A673 (cell line): ENCODE measurements at places on chromosomes 2 and 18.

- no peak overlapping the region for H3K4me3 ChIP-seq
- H3K4me1 ChIP-seq, result no peaks in the 10 kb centered on the region
- peaks cover 21% of the 10 kb centered on the region for H3K36me3 ChIP-seq
- H3K27ac ChIP-seq, result no peak overlapping the region
- no peak for DNase-seq
Measured at GRCh38 chr2:203451011-203451410, 84.1 kb downstream of the RAPH1 start.

- no peaks in the 10 kb centered on the region for H3K27me3 ChIP-seq
- DNase-seq, result no peak
- no peaks in the 10 kb centered on the region for H3K4me1 ChIP-seq
- peaks cover 13% of the 10 kb centered on the region for H3K36me3 ChIP-seq
Measured at GRCh38 chr18:54184836-54185235, 39.6 kb downstream of the MBD2 start.

DNA sequence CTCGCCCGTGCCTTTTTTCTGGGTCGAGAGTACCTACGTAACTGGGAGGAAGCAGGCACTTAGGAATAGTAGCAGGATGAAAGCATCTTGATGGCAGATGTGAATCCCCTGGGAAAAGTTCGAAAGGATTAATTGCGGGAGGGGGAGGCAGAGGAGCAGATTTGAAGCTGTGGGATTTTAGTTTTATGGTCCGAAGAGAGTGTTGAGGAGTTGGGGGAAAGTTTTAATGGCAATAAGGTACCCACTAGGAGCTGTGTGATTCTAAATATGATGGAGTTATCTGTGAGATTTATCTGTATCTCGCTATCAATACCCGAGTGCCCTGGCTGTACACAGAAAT is 1.1 kb downstream of the AGFG1 start:
- DNase-seq, result peak; percentile 64
- H3K4me3 ChIP-seq, result peak overlapping the region; percentile 93

DNA sequence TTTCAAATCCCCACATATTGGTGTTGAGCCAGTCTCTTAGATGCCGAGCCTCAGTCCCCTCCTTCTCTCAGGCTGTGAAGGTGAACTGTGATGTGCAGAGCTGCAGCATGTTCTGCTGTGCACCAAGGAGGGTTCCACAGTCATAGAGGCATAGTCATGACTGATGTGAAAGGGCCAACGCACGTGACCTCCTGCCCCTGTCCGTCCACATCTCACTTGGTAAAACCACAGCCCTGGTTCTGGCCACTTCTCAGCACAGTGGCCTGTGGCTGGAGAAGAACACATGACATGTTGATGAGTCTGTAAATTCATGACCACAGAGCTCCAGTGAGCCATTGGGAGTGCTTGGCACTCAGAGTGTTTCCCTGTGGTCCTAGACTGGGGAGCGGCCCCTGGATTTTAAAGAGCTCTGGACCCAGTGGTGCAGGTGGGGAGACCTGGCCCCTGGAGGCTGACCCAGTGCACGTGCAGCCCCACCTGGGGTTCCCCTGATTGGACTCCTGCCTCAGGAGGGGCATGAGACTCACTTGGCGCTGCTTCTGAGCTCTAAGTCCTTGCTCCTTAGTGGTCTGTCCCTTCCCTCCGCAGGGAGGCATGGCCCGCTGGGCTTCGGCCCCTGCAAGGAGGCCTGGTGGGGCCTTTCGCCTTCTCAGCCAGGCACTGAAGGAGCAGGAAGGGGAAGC is 25.3 kb downstream of the INPP4A start:
- no peak for DNase-seq
- H3K27me3 ChIP-seq, result no peaks in the 10 kb centered on the region
- no peaks in the 10 kb centered on the region for H3K36me3 ChIP-seq
- no peak overlapping the region for H3K4me3 ChIP-seq
- H3K4me1 ChIP-seq, result peaks cover 28% of the 10 kb centered on the region

GRCh38 chr2:31967790-31968189 is 43.0 kb downstream of the MEMO1 start:
- H3K27me3 ChIP-seq, result no peaks in the 10 kb centered on the region
- H3K4me3 ChIP-seq, result no peak overlapping the region
- no peaks in the 10 kb centered on the region for H3K4me1 ChIP-seq
- H3K36me3 ChIP-seq, result no peaks in the 10 kb centered on the region
- H3K27ac ChIP-seq, result no peak overlapping the region
- DNase-seq, result no peak

GRCh38 chr2:118668431-118669424 is 178.7 kb downstream of the EN1 start:
- H3K36me3 ChIP-seq, result no peaks in the 10 kb centered on the region
- H3K27me3 ChIP-seq, result no peaks in the 10 kb centered on the region
- no peak overlapping the region for H3K4me3 ChIP-seq
- no peak overlapping the region for H3K27ac ChIP-seq
- DNase-seq, result no peak

DNA sequence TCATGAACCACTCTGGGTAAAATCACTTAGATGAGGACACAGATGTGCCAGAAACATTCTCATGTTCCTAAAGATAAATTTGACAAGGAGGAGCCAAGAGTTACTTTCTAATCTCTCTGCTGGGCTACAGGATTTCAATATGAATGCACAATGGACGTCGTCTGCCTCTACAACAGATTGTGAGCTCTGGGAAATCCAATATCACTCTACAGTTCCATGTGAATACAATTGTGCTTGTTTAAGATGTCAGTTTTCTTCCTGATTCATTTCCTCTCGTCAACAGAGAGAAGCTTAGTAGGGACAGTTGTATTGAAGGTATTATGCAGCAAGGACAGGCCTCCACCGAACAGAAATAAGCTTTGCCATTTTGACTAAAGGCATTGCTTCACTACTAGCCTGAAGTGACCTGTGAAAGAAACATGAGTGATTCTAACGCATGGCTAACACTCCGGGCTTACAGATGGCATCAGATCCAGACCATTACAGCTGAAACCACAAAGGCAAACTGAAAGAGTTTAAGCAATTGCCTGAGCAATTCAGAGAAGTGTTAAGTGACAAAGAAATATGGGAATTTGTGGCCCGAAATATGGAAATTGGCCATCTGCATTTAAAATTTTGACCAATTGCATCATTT is 1591.5 kb downstream of the LRP1B start:
- no peak for DNase-seq
- no peaks in the 10 kb centered on the region for H3K4me1 ChIP-seq
- H3K27me3 ChIP-seq, result no peaks in the 10 kb centered on the region
- H3K27ac ChIP-seq, result no peak overlapping the region
- H3K36me3 ChIP-seq, result no peaks in the 10 kb centered on the region

GRCh38 chr2:85134896-85135659 is 1.9 kb downstream of the TCF7L1 start:
- H3K4me3 ChIP-seq, result peak overlapping the region; percentile 71
- no peaks in the 10 kb centered on the region for H3K27me3 ChIP-seq
- DNase-seq, result no peak
- H3K27ac ChIP-seq, result no peak overlapping the region

DNA sequence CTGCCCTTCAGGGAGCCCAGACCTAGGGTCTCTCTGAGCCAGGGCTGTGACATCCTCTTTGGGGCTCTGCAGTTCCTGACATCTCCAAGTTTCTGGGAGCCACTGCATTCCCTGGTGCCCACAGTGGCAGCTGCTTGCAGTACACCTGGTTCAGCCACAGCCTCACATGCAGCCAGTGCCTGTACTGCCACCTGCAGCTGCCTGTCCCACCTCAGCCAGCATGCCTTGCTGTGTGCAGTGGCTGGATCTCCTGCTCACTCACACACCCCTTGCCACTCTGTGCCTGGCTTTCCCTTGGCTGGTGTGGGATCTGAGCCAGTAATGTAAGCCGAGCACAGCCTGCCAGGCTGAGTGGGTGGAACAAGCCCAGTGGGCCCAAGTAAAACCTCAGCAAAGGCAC is 1288.7 kb downstream of the CNTNAP5 start:
- no peaks in the 10 kb centered on the region for H3K36me3 ChIP-seq
- no peak for DNase-seq
- H3K27ac ChIP-seq, result no peak overlapping the region
- H3K4me3 ChIP-seq, result no peak overlapping the region
- H3K27me3 ChIP-seq, result no peaks in the 10 kb centered on the region
- H3K4me1 ChIP-seq, result no peaks in the 10 kb centered on the region

GRCh38 chr2:236604575-236605344 is 35.1 kb downstream of the ACKR3 start:
- H3K27me3 ChIP-seq, result peaks cover 42% of the 10 kb centered on the region
- H3K4me3 ChIP-seq, result no peak overlapping the region
- H3K27ac ChIP-seq, result no peak overlapping the region
- no peak for DNase-seq
- H3K4me1 ChIP-seq, result no peaks in the 10 kb centered on the region
- no peaks in the 10 kb centered on the region for H3K36me3 ChIP-seq

DNA sequence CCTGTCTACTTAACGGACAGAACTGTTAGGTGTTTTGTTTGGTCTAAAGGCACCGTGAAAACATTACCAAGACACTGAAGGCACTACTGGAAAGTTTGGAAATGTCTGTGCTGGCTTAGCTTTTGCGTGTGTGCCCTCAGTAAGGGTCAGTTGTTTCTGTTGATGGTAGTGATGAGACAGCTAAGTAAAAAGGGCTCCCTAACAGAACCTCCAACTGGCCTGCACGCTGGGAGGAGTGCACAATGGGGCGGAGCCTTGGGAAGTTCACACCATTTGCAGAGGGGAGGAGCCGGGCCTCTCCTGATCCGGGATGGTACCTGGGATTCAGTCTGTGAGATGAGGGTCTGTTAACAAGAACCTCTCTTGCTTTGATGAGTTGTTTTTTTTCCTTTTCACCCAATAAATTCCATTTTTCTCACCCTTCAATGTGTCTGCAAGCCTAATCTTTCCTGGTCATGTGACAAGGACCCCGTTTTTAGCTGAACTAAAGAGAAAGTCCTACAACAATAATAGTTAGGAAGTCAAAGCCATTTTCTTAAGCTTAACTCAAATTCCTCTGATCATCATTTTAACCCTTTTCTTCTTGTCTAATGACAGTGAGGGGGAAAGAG is 368.7 kb downstream of the PARD3B start:
- H3K36me3 ChIP-seq, result no peaks in the 10 kb centered on the region
- H3K4me3 ChIP-seq, result no peak overlapping the region
- no peak for DNase-seq
- no peaks in the 10 kb centered on the region for H3K4me1 ChIP-seq
- no peak overlapping the region for H3K27ac ChIP-seq

GRCh38 chr2:141506135-141506534 is 624.7 kb downstream of the LRP1B start:
- no peaks in the 10 kb centered on the region for H3K36me3 ChIP-seq
- no peak for DNase-seq
- peaks cover 6% of the 10 kb centered on the region for H3K4me1 ChIP-seq
- no peaks in the 10 kb centered on the region for H3K27me3 ChIP-seq

DNA sequence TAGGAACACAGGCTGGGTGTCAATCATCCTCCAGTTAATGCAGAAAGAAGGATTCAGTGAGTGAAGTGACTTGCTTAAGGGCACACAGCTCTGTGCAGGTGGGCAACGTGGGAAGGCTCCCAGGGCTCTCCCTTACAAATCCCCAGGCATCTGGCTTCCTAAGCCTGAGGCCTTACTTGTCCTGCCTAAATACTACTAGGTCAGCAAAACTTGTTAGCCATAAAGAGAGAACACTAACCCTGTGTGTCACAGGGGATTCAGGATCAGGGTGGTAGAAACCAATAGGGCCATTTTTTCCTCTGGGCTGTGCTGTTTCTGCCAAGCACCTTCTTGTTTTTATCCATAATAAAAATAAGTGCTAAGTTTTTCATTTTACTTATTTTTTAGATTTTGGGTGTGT is 55.0 kb downstream of the GATA6 start:
- H3K27ac ChIP-seq, result no peak overlapping the region
- no peak overlapping the region for H3K4me3 ChIP-seq
- no peaks in the 10 kb centered on the region for H3K4me1 ChIP-seq
- DNase-seq, result no peak
- no peaks in the 10 kb centered on the region for H3K36me3 ChIP-seq
- H3K27me3 ChIP-seq, result peaks cover 11% of the 10 kb centered on the region

DNA sequence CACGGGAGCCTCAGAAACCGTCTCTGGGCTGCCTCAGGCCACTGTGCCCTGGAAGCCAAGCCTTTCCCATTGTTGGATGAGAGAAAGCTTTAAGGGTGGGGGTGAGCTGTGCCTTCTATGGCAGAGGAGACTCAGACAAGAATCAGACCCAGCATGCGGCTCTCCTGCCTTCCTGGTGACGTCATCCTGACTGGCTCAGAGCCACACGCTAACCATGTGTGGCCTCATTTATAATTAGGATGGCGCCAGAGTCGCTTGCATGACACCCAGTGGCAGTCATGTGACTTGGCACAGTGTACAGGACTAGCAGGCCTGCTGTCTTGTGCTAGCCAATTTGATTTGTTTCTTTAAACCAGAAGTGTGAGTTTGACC is 99.1 kb downstream of the SH3BP4 start:
- peaks cover 20% of the 10 kb centered on the region for H3K4me1 ChIP-seq
- DNase-seq, result peak; percentile 99
- peaks cover 15% of the 10 kb centered on the region for H3K36me3 ChIP-seq
- H3K27ac ChIP-seq, result peak overlapping the region; percentile 78
- H3K4me3 ChIP-seq, result no peak overlapping the region
